ENCODE measurements at places on chromosomes 11 and 22. TPM values are rescaled to one million over a fixed set of nuclear protein-coding genes. Genes with fewer than 3 reads are reported as not detected.

The ZNRF3 gene
- 2.6 TPM for polyA plus RNA-seq

The HTR3A gene
- 0.36 TPM for polyA plus RNA-seq

The MUC2 gene
- polyA plus RNA-seq = not detected

The APOL4 gene
- not detected for polyA plus RNA-seq

The CHADL gene
- 0.22 TPM for polyA plus RNA-seq

The TREH gene
- polyA plus RNA-seq = 0.12 TPM

The CD81 gene
- polyA plus RNA-seq = 96.2 TPM

The CREB3L1 gene
- polyA plus RNA-seq = not detected

Measured in neural cell (in vitro differentiated cells).